ENCODE measurements at places on chromosomes 5 and 9.

DNA sequence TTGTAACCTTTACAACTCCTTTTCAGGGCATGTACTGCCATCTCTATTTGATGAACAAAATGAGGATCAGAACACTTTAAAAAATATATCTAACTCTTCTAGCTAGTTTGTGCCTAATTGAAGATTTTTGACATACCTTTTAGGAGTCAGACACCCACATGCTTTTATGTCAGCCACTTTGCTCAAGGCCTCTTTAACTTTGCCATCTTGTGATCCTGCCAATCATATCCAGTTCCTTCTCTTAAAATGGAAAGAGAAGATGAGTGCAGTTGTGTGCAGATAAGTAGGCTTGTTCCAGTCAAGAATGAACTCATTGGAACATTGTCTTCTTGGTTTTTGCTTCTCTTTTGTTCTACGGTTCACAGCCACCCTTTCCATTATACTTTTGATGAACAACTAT, 425.6 kb upstream of the TNC start:
- no peak overlapping the region for H3K27ac ChIP-seq
- no peak overlapping the region for H3K4me3 ChIP-seq
- no peaks in the 10 kb centered on the region for H3K4me1 ChIP-seq
- no peaks in the 10 kb centered on the region for H3K36me3 ChIP-seq
- peaks cover 13% of the 10 kb centered on the region for H3K27me3 ChIP-seq
- no peak for ATAC-seq

GRCh38 chr9:94166976-94167346, 82.7 kb downstream of the PTPDC1 start:
- peak overlapping the region; percentile 89 for H3K27ac ChIP-seq
- H3K4me3 ChIP-seq: peak overlapping the region; percentile 99
- H3K27me3 ChIP-seq: no peaks in the 10 kb centered on the region
- peak; percentile 2 for ATAC-seq
- peaks cover 54% of the 10 kb centered on the region for H3K36me3 ChIP-seq
- peaks cover 23% of the 10 kb centered on the region for H3K4me1 ChIP-seq

- peaks cover 97% of the 10 kb centered on the region for H3K36me3 ChIP-seq
- no peak overlapping the region for H3K4me3 ChIP-seq
- no peak for ATAC-seq
- H3K27me3 ChIP-seq: no peaks in the 10 kb centered on the region
Measured at GRCh38 chr5:95912029-95912428, 49.6 kb downstream of the ELL2 start.

GRCh38 chr5:154474396-154475334, 3.4 kb downstream of the HAND1 start:
- peak overlapping the region; percentile 57 for H3K4me3 ChIP-seq
- H3K27me3 ChIP-seq: peaks cover 67% of the 10 kb centered on the region
- no peak for ATAC-seq
- peak overlapping the region; percentile 55 for H3K27ac ChIP-seq

- peak overlapping the region; percentile 91 for H3K27ac ChIP-seq
- H3K27me3 ChIP-seq: no peaks in the 10 kb centered on the region
- peak overlapping the region; percentile 100 for H3K4me3 ChIP-seq
- H3K4me1 ChIP-seq: peaks cover 58% of the 10 kb centered on the region
Measured at GRCh38 chr5:16464231-16464630, 1.4 kb downstream of the ZNF622 start.

DNA sequence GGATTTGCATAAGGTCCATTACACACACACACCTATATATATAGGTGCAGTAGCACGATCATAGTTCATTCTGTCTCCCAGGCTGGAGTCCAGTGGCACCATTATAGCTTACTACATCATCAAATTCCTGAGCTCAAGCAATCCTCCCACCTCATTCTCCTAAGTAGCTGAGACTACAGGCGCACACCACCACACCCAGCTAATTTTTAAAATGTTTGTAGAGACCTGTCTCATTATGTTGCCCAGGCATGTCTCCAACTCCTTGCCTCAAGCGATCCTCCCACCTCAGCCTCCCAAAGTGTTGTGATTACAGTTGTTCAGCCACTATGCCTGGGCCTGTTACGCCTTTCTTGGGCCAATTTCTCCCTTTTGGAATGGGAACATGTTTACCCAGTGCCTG, 39.7 kb downstream of the DNAJB5 start:
- no peak overlapping the region for H3K4me3 ChIP-seq
- H3K4me1 ChIP-seq: peaks cover 6% of the 10 kb centered on the region
- H3K27ac ChIP-seq: no peak overlapping the region

DNA sequence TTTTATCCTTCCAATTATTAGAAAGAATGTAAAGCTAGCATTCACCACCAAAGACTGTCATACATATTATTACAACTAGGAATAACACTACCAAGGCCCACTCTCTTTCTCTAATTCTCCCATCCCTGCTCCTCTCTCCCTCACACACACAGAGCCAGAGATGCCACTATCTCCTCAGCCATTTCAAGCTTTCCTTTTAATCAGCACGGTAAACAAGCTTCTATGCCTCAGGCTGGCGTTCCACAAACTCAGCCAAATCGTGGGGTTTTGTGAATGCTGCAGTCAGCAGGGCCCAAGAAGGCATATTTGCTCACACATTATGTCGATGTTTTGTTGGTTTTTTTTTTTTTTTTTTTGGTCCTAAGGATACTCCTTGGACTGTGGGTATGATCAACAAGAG, 979.9 kb upstream of the DMAC1 start:
- H3K27ac ChIP-seq: no peak overlapping the region
- no peaks in the 10 kb centered on the region for H3K27me3 ChIP-seq
- no peak for ATAC-seq
- H3K36me3 ChIP-seq: no peaks in the 10 kb centered on the region
- H3K4me1 ChIP-seq: no peaks in the 10 kb centered on the region
- H3K4me3 ChIP-seq: no peak overlapping the region

GRCh38 chr5:174798551-174798951, 74.2 kb downstream of the MSX2 start:
- peak overlapping the region; percentile 45 for H3K4me3 ChIP-seq
- H3K27me3 ChIP-seq: peaks cover 18% of the 10 kb centered on the region
- H3K36me3 ChIP-seq: no peaks in the 10 kb centered on the region
- H3K4me1 ChIP-seq: no peaks in the 10 kb centered on the region
- ATAC-seq: no peak

DNA sequence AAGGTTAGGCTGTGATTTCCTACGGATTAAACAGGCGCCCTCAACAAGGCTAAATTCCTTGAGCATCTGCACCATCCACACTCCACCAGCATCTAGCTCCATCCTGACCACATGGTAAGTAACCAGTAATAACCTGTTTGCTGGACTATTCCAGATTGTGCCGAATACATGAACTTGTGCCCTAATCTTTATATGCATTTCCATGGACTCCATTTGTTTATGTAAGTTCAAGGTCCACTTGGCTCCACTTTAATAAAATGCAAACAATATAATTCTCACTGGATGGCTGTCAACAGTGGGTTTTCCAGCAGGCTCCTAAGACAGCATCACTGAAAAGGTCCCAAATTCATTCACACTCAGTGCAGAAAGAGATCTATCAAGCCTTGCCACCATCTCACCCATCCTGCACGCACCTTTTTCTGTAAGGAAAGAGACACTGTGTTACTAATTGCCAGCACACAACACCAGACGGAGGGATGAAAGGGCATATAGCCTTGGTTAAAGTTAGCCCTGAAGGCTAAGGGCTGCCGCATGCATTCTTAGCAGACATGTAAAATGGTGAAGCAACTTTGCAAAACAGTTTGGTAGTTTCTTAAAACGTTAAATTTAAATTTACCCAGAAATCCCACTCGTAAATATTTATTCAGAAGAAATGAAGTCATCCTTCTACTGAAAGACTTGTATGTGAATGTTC, 88.7 kb downstream of the GLIS3 start:
- ATAC-seq: no peak
- H3K4me1 ChIP-seq: no peaks in the 10 kb centered on the region
- no peak overlapping the region for H3K27ac ChIP-seq
- H3K27me3 ChIP-seq: peaks cover 5% of the 10 kb centered on the region
- H3K36me3 ChIP-seq: no peaks in the 10 kb centered on the region

GRCh38 chr9:92558612-92559374, 23.0 kb upstream of the ECM2 start:
- peak overlapping the region; percentile 39 for H3K27ac ChIP-seq
- H3K36me3 ChIP-seq: no peaks in the 10 kb centered on the region

DNA sequence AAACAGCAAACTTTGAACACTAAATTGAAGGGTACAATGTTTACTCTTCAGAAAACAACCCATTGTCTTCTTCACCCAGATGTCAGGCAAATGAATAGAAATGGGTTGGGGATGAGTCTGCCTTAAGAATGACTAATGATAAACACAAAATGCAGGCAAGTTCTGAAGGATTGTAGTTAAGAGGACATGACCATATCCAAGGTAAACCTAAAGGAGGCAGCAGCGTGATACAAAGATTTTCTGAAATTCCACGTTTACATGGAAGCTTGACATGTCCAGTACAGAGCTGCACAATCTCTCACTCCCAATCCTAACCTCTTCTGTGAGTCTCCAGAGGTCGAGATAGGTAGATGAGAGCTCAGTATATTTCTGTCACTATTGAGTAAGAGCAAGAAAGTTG, 1263.2 kb upstream of the CDH6 start:
- no peak for ATAC-seq
- no peak overlapping the region for H3K27ac ChIP-seq
- H3K27me3 ChIP-seq: no peaks in the 10 kb centered on the region
- no peaks in the 10 kb centered on the region for H3K36me3 ChIP-seq
- no peaks in the 10 kb centered on the region for H3K4me1 ChIP-seq

DNA sequence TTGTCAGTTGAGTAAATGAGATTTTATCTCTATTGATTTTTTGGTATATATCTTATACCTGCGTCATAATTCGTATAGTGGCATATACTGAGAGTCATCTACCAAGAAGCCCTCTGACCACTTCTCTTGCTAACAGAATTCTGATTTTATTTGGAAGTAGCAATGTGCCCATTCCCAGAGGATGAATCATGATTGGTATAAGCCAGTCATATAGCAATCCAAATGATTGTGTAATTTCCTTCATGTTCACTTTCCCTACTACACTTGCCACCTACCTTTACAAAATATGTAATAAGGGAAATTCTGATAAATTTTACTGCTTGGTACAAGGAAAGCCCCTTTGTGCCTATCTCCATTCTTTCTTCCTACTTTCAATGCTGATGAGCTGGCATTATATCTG, 16.1 kb upstream of the ZNF462 start:
- no peak overlapping the region for H3K27ac ChIP-seq
- H3K36me3 ChIP-seq: no peaks in the 10 kb centered on the region
- H3K4me1 ChIP-seq: no peaks in the 10 kb centered on the region
- H3K4me3 ChIP-seq: no peak overlapping the region
- H3K27me3 ChIP-seq: no peaks in the 10 kb centered on the region
- no peak for ATAC-seq

DNA sequence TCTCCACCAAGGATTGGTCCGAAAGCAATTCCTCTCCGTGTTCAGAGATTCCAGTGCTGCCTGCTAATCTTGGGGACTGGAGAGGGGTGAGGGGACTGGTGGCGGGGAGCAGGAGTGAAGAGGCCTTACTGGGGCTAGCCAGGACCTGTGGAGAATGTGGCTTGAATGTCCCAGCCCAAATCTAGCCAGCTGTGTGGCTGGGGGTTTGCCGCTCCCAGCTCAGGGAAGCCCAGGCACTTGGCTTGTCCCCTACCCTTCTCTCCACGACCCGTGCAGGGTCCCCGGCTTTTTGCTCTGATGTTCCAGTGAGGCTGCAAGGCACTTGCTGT, 2.4 kb downstream of the N4BP3 start:
- H3K4me3 ChIP-seq: peak overlapping the region; percentile 96
- peaks cover 13% of the 10 kb centered on the region for H3K4me1 ChIP-seq
- H3K27me3 ChIP-seq: no peaks in the 10 kb centered on the region
- H3K36me3 ChIP-seq: peaks cover 4% of the 10 kb centered on the region

- no peaks in the 10 kb centered on the region for H3K36me3 ChIP-seq
- no peaks in the 10 kb centered on the region for H3K4me1 ChIP-seq
- H3K27me3 ChIP-seq: peaks cover 10% of the 10 kb centered on the region
- no peak overlapping the region for H3K27ac ChIP-seq
- ATAC-seq: no peak
Measured at GRCh38 chr9:38337181-38337580, 55.3 kb upstream of the ALDH1B1 start.

Measured in activated T-helper 17 cell treated with anti-CD3 and anti-CD28 coated beads, Interleukin-2, amount 50 U/mL, for 72 hours (primary cell).